ENCODE measurements at places on chromosomes 7 and 10.

DNA sequence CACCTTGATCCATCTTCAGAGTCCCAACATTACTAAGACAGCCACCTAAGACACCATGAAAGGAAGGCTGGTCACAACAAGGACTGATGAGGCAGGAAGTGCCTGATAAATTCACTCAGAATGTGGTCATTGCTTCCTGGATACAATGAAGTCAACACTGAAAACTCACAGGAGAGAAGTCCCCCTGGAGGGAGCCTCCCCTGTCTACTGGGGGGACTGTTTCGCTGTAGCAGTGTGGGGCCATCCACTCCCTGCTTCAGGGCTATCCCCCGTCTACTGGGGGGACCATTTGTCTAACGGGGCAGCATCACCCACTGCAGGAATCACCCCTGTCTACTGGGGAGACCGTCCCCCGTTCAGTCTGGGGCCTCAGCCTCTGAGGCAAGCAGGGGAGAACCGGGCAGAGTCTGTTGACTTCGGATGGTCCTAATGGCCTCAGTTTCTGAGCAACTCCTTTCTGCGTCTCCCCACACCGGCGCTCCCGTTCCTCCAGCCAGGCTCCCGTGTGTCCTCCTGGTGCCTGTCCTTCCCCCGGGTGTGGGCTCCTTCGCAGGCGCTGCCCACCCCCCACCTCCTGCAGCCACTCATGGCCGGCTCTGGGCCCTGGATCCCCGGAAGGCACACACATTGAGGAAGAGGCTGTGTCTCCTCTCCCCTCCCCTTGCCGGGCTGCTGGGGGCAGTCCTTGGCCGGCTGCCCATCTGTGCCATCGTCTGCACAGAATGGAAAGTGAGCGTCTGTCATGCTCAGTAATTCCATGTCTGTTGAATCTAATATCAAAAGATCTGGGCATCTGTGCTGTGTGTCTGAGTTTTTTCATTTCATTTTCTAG is 59.9 kb upstream of the DNAJB6 start:
- no peak for DNase-seq

DNA sequence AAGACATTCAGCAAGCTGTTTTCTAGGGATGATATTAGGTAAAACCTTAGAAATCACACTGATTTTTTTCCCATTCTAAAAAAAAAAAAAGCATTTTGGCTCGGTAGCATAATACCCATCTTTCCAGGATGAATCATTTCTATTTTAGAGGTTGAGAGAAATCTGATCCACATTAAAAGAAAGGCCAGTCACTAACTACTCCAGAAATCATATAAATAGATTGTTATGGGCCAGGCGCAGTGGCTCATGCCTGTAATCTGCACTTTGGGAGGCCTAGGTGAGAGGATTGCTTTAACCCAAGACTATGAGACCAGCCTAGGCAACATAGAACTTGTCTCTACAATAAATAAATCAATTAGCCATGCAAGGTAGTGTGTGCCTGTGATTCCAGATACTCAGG is 164.3 kb downstream of the BAMBI start:
- no peak for DNase-seq

- DNase-seq: no peak
Observed at GRCh38 chr7:155405399-155406318, 52.3 kb upstream of the EN2 start.

GRCh38 chr10:128067691-128068397 is 58.4 kb downstream of the MKI67 start:
- DNase-seq: no peak

DNA sequence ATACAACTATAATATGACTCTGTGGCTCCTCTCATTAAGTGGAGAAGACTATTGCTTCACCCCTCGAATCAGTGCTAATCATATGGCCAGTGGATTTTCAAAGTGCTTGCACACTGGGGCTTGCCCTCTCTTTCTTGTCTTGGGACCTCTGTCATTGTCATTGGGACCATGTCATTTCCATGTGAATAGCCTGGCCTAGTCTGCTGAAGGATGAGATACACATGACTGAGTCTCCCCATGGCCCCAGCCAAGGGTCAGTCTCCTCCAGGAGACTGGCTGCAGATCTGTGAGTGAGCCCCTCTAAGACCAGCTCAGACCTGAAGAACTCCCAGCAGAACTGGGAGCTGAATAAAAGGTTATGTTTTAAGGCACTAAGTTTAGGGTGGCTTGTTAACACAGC is 39.5 kb downstream of the PKD1L1 start:
- no peak for DNase-seq
